ENCODE measurements at places on chromosomes 5 and 9.
A peak's percentile ranks its signal among the peaks of the same experiment; 100 is the strongest.

DNA sequence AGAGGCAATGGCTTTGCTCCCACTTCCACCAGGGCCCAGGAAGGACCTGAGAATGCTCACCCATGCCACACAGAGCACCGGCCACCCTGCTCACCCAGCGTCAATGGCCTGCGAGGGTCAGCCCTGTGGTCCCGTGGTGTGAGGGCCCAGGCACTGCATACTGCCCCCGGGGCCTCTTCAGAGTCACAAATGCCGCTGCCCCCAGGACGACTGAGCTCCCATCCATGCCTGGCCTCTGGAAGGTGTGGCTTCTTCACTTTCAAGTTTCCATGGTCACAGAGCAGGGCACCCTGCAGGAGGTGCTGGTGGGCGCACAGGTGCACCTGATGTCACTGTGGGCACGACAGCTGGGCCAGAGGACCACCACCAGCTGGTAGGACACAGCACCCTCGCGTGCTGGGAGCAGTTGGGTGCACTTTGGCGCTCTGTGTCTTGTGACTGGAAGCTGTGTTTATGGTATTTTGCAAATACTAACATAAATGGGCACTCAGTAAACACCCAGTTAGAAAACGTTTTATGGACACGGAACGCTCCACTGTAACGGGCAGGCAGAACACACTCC lies 12.5 kb upstream of the ZDHHC11 start:
- no peak for DNase-seq

- no peak for DNase-seq
Observed at GRCh38 chr5:80739496-80739895, 84.7 kb upstream of the DHFR start.

DNA sequence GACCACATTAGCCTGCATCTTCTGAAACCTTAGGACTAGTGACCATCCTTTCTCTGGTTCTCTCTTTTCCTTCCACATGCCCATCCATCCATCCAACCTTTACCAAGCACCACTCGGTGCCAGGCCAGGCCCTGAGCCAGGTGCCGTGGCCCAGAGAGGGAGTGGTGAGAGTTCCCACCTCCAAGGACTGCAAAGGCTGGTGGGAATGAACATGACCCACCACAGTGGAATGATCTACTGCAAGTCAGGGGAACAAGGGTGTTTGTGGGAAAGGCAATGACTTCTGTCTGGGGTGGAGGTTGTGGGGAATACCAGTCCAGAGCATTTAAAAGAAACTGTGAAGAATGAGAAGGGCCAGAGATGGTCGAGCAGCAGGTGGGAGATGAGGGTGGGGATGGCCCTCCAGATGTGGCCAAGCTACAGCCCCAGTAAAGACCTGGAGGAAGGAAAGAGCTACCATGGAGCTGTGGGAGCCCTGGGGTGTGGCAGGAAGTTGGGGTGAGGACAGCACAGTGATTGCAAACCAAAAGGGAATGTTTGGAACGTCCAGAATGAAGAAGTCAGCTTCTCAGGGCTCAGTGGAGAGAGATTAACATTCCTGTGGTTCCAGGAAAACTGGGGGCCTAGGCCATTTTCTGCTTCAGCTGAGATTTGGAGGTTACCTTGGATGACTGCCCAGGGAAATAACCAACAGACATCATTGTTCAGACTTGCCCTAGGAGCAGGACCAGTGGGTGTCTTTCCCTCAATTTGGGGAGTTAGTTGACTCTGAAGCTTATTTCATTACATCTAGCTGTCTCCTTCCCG lies 30.7 kb upstream of the CORO2A start:
- peak; percentile 85 for DNase-seq

DNA sequence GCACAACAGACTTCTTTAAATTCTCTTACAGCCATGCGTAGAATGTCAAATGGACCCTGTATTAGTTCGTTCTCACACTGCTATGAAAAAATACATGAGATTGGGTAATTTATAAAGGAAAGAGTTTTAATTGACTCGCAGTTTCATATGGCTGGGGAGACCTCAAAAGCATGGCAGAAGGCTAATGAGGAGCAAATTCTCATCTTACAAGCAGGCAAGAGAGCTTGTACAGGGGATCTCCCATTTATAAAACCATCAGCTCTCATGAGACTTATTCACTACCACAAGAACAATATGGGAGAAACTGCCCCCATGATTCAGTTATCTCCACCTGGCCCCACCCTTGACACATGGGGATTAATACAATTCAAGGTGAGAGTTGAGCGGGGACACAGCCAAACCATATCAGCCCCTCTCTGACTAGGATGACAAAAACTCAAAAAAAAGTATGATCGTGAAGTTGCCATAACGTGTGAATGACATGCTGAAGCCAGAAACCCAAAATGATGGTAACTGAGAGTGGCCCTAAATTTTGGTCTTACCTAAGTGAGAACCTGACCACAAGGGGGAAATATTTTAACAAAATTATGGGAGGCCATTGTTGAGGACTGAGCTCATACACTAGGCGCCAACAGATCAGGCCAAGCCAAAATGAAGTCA lies 17.5 kb upstream of the TEX10 start:
- DNase-seq = peak; percentile 13

DNA sequence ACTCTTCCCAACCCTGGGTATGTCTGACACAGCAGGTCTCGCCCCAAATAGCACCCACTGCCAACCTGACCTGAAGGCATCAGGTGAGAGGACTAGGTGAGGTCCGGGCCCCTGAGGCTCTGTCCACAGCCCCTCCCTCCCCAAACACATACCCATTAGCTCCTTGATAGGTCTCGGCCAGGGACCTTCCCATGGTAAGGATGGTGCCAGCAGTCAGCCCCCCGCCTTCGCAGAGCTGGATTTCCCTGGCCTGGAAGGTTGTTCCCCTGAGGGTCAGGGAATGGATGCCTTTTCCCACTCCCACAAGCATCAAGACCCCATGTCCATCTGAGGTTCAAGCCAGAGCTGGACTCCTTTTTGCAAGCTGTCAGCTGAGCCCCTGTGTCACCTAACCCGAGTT lies 2.7 kb downstream of the ENHO start:
- no peak for DNase-seq

- DNase-seq = no peak
Observed at GRCh38 chr5:159459132-159459627, 128.9 kb upstream of the IL12B start.

DNA sequence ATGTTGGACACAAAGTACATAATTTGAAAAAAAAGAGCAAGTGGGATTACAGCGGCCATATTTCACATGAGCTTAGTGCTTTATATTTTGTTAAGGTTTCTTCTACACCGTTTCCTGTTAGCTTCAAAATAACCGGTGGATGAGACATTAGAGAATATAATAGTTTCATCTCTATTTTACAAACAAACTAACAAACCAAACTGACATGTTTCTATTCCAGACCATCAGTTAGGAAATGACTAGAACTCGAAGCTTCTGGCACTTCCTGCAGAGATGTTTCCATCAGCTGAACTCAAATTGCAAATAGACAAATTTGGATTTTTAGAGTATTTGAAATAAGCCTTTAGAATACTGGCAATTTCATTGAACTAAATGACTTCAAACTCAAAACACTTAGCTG lies 86.5 kb downstream of the MTRR start:
- no peak for DNase-seq

DNA sequence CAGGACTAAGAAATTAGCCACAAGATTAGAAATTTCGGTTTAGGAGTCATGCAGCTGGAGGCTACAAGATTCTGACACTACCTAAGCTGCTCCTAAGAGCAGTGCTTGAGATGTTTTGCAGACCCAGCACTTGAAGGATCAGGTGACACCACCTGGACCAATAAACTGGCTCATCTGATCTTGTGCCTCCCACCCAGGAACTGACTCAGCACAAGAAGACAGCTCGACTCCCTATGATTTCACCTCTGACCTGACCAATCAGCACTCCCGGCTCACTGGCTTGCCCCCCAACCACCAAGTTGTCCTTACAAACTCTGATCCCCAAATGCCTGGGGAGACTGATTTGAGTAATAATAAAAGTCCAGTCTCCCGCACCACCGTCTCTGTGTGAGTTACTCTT lies 170.4 kb downstream of the TTC39B start:
- peak; percentile 34 for DNase-seq

DNA sequence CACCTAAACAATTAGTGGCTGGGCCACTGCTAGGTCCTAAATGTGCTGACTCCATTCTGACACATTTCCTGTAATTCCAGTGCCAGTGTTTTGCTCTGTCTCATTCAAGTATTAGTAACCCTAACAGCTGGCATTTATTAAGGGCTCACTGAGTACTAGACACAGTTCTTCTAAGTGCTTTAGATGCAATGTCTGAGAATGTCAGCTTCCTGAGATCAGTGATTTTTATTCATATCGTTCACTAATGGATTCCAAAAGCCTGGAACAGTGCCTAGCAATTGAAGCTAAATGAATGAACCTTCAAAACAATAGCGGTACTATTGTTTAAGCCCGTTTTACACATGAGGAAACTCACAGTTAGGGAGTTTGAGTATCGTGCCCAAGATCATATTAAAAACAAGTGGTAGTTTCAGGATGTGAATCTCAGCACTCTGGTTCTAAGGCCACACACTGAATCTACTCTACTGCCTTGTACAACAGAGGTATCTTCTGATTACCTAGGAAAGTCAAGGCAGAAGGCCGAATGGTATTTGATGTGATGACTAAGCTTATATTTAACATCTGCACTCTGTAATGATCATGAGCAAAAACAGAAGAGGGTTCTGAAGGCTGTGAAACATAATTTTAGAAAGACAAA lies 304.0 kb downstream of the PJA2 start:
- peak; percentile 60 for DNase-seq

GRCh38 chr5:33410221-33410620 lies 30.5 kb upstream of the TARS1 start:
- no peak for DNase-seq

- no peak for DNase-seq
Observed at GRCh38 chr5:82331557-82331956, 53.4 kb upstream of the RPS23 start.

GRCh38 chr9:103661663-103662062 lies 432.4 kb upstream of the SMC2 start:
- DNase-seq = no peak

DNA sequence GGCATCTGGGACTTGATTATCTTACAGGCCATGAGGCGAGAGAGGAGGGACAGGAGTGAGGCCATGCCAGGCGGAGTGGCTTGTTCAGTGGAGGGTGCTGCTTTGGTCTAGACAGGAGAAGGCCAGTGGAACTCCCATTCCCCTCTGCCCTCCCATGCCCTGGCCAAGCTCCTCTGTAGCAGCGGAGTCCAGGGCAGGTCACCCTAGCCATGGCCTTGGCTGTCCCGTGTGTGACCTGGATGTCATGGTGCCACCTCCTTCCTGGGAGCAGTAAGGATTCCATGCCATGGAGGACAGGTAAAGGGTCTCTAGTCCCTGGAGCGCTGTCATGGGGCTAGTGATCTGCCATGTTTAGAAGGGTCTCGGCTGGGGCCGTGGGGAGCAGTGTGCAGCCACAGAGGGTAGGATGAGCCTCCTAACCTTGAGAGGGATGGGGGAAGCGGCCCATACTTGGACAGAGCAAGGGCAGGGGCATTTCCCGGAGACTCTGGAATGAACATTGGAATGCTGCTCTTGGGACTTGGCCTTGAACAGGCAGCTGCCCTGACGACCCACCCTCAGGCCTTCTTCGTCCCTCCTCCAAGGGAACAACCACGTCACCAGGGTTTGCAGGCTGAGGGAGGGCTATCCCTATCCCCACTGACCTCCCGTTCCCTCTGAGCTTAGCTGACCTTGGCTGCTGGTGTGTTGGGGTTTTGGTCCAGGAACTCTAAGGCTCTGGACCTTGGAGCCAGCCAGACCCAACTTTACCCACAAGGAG lies 100.4 kb downstream of the DAB2IP start:
- DNase-seq = no peak

DNA sequence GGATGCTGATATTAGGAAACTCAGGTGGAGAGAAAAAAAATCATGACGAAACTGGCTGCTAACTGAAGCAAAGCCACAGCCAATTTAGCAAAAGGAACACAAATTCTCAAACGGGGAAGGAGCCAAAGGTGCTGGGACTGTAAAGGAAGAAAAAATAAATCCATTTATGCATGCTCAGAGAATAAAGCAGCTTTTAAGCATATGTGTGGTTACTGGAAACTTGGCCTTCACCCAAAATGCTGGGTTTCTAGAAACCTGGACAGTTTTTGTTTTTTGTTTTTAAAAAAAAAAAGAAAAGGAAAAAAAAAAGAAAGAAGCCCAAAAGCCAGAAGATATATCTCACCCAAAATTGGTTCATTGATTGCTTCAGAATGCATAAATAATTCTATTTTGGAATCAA lies 8.0 kb downstream of the WHRN start:
- DNase-seq = no peak

DNA sequence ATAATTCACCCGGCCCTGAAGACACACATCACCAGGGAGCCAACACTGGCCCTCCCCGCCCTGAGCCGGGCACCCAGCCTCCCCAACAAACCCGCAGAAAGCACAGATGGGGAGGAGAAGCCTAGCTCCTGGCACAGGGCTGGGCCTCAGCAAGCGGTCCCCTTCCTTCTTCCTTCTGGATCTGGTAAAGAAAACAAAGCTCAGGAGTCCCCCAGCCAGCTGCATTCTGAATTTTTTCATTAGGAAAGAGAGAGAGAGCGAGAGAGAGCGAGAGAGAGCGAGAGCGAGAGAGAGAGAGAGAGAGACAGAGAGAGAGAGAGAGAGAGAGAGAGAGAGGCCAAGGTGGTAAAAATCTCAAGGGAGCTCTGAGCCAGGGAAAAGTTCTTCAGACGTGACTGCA lies 195.7 kb downstream of the CRB2 start:
- no peak for DNase-seq

GRCh38 chr5:9559965-9560364 lies 14.1 kb upstream of the SEMA5A start:
- peak; percentile 98 for DNase-seq

- DNase-seq = no peak
Observed at GRCh38 chr5:14753947-14754346, 89.4 kb downstream of the OTULIN start.

DNA sequence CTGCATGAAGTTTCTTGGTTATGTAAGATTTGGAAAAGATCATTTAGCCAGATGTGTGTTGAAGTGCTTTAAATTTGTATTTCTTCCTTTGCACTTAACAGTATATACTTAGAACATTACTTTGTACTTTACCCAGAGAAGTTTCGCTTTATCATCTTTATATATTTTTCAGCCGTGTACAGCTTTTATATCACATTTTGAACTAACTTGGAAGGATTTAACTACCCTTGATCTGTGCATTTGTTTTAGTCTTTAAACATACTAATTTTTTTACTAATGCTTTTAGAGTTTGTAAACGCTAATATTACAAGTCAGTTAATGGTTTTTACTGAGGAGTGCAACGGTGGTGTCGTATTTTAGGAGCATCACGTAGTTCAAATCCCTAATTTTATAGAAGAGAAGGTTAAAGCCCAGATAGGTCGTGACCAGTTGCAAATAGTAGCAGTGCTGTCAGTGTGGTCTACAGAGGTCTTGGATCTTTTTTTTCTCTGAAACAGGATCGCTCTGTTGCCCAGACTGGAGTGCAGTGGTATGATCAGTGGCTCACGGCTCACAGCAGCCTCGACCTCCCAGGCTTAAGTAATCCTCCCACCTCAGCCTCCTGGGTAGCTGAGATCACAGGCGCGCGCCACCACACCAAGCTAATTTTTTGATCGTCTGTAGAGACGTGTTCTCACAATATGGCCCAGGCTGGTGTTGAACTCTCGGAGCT lies 2.0 kb downstream of the MATR3 start:
- DNase-seq = no peak

Measured in PC-3 (cell line).